Kasumi-1 (cell line): ENCODE measurements at places on chromosomes 4 and X.
A peak's percentile ranks its signal among the peaks of the same experiment; 100 is the strongest.

GRCh38 chrX:105645667-105646357 is 176.5 kb upstream of the NRK start:
- no peak for DNase-seq

DNA sequence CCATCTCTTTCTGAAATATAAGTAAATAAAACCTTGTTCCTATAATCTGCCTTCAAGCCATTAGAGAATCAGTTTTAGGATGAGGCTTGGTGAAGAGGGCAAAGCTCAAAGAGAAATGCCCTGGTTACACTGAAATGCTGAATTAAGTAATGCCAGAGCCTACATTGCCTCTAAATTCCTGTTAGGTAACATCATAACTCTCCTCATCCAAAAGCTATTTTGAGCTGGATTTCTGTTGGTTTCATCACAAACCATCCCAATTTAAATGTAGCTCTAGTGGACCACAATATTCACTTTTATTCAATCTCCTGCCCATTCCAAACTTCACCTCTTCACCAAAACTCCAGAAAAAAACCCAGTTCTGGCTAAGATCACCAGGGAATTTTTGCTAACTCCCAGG is 1319.7 kb upstream of the TENM3 start:
- no peak for DNase-seq

GRCh38 chr4:113222471-113222870 is 173.0 kb downstream of the ANK2 start:
- DNase-seq, result no peak

GRCh38 chr4:2698951-2699505 is 57.1 kb downstream of the TNIP2 start:
- DNase-seq, result no peak

DNA sequence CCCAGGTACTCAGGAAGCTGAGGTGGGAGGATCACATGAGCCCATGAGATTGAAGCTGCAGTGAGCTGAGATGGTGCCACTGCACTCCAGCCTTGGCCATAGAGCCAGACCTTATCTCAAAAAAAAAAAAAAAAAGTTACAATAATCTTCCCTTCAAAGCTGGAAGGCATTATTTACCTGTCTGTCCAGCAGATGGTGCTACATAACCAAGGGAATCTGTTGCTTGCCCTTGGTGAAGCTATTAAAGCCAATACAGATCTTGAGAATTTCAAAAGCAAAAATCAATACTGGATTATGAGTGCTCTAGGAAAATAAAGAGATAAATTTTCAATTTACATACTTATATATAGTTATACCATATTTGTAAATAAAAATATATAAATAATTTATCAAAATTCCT is 25.9 kb downstream of the PKD2 start:
- peak; percentile 56 for DNase-seq

GRCh38 chr4:25814301-25815136 is 48.3 kb downstream of the SEL1L3 start:
- no peak for DNase-seq

- DNase-seq, result no peak
Measured at GRCh38 chr4:8323947-8324555, 54.5 kb downstream of the HTRA3 start.

GRCh38 chrX:44996277-44996676 is 123.3 kb downstream of the KDM6A start:
- no peak for DNase-seq

DNA sequence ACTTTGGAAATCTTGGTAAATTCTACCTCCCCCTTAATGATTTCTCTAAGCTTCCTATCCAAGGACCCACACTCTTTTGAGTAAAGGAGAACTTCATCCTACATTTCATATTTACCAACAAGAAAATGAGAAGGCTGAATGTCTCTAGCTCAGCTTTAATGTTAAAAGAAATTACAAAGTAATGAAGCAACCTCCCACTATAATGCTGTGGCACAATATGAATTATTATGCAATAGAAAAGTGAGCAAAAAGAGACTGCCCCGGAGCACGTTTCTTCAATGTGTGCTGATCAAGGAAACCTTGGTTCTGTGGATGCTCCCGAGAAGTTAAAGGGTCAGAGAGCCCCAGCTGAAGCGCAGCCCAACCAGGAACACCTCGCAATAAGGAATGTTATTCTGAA is 9.1 kb upstream of the TBC1D1 start:
- no peak for DNase-seq

DNA sequence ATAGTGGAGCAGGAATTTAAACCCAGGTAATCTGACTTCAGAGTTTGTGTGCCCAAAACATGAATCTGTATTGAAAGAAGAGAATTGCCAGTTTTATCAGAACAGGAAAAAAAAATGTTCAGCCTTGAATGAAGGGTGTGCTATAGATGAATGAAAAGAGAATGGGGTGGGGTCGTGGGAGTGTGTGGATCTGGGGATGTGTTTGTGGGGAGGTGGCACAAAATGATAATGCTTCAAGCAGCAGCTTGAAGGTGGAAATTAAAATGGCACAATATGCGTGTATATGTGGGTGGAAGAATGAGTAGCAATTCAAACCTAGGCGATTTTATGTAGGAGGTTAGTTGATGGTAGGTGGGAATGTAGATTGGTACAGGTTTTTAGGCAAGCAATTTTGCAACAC is 122.2 kb downstream of the IL1RAPL1 start:
- no peak for DNase-seq

- DNase-seq, result no peak
Measured at GRCh38 chr4:126267689-126268088, 952.9 kb downstream of the FAT4 start.

DNA sequence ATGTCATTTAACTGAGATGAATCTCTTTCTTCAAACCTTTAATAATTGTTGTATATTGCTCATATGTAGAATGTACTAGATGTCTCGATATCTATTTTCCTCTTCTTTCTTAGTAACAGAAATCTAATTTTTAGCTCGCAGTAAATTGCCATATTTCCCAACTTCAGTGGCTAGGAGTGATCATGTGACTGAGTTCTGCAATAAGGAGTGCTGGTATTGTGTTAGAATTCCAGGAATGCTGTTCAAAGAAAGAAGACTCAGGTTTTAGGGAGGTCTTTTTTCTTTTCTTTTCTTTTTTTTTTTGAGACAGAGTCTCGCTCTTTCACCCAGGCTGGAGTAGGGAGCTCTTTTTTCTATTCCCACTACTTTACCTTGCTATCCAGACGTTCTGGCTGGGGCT is 81.7 kb downstream of the SLC10A7 start:
- no peak for DNase-seq
